ENCODE measurements at places on chromosomes 13 and 19.
A peak's percentile ranks its signal among the peaks of the same experiment; 100 is the strongest.

GRCh38 chr19:48806518-48806817 is 4.4 kb downstream of the BCAT2 start:
- no peak for DNase-seq

- no peak for DNase-seq
Measured at GRCh38 chr19:40147338-40147692, 43.9 kb upstream of the MAP3K10 start.

DNA sequence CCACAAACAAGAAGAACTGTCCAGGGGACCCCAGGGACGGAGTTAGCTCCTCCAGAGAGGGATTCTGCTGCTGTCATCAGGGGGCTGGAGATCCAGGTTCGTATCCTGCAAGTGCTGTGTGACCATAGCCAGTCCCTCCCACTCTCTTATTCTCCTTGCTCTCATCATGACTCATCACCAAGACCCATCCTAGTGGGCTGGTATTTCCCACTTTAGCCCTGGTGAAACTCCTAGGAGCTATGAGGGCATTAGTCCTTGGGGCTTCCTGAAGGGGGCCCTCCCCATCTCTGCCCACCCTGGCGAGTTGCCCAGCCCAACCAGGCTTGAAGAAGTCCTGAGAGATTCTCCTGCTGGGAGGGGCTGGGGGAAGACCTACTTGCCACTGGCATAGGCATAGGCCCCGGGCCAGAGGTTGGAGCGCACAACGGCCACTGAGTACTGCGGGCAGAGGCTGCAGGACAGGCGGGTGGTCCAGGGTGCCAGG is 7.5 kb upstream of the DMWD start:
- no peak for DNase-seq

DNA sequence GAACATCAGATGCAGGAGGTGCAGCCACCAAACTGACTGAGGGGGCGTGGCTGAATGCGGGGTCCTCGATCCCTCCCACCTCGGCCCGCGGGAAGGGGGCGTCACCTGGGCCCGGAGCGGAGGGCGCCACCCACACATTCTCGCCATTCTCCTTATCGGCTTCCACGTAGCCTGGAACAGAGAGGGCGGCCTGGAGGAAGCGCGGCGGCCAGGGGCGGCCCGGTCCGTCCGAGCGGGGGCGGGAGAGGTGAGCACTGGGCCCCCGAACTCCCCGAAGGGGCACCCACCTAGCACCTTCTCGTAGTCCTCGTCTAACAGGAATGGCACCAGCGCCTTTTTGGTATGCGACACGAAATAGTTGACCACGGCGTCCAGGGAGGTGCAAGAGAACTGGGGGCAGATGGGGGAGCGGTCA is 11.8 kb downstream of the STAP2 start:
- DNase-seq, result no peak

GRCh38 chr19:54133957-54134590 is 3.5 kb upstream of the CNOT3 start:
- no peak for DNase-seq

DNA sequence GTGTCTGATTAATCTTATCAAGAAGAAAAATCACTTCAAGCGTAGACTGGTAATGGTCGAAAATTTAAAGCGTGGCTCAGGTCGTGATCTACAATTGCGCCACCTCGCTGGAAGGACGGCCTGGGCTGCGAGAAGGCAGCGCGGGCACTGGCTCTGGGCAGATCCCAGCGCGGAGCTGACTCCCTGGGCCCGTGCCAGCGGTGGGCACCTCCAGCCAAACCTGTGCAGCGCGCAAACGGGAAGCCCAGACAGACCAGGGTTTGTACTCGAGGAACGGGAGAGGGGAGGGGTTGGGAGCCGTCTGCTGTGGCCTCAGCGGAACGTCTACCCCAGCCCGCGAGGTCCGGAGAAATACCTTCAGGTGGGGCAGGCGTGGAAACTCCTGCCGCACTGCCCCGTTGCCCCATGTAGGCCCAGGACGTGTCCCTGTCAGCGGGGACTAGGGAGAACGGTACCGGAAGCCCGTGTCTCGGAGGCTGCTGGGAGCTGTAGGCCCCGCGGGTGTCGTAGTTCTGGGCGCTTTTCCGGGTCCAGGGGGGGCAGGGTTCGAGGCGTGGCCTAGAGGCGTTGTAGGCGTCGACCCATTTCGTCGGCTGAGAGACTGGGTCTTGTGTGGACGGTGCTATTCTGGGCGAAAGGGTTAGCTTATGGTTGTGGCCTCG is 21.1 kb downstream of the ZNF274 start:
- DNase-seq, result no peak

- DNase-seq, result no peak
Measured at GRCh38 chr13:46565808-46566750, 13.1 kb downstream of the LRCH1 start.

DNA sequence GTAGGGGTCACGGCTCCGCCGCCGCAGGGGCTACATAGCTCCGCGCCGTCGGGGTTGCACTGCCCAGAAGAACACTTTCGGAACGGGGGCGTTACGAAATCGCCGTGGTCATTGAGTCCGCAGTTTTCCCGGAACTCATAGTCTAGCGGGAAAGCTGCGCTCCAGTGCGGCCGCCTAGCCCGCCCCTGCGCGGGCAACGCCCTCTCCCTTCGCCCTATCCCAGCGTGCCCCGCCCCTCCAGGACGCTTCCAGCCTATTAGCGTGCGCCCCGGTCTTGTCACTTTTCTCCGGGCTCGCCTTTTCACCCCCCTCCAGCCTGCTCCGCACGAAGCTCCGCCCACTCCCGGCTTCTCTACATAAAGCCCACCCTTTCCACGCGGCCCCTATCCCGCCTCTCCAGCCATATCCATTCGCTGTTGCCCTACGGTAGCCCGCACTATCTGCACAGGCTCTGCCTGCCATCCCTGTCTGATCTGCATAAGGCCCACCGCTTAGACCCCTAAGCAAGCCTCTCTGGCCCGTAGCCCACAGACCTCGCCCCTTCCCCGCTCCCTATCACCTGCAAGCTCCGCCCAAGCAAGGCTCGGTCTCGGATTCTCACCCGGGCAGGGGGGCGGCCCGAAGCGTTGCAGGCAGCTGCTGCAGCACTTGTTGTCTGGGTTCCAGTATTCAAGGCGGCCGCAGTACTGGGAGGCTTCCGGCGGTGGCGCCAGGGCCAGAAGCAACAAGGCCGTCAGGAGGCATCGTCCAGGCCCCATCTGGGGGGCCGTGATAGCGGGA is 1.6 kb downstream of the IGFLR1 start:
- peak; percentile 98 for DNase-seq

DNA sequence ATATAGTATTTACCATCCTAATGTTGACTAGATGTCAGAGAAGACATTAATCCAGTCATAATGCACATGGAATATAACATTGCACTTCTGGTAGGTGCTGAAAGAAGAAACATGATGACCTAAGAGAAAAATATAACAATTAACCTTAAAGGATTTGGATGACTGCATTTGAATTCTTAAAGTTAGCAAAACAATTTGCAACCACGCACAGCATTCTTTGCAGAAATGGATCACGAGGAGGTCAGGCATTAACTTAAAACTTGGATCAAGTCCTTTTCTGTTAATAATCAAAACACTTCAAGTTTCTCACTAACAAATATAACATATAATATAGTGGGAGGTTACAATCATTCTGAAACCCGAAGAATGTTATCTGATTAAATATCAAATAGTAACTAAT is 525.0 kb upstream of the SLITRK6 start:
- no peak for DNase-seq

- DNase-seq, result no peak
Measured at GRCh38 chr19:5025027-5025426, 56.1 kb downstream of the KDM4B start.

- no peak for DNase-seq
Measured at GRCh38 chr13:51331354-51331861, 8.1 kb upstream of the SERPINE3 start.

GRCh38 chr13:46182491-46182877 is 507 bp upstream of the LCP1 start:
- no peak for DNase-seq

DNA sequence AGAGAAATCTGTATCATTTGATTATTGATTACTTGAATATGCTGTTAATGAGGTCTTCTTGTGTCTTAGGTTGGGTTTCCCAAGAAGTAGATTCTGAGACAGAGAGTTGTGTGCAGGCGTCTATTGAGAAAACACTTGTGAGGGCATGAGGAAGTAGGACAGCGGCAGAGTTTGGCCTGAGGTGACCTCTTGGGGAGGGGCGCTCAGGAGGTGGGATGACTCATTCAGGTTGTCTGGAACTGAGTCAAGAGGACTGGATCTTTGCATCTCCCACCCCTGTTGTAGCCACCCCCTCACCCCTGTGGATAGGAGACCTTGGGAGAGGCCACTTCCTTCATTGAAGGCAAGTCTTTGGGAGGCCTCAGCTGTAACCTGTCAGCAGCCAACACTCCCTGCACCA is 35.2 kb upstream of the WDFY2 start:
- no peak for DNase-seq

- DNase-seq, result no peak
Measured at GRCh38 chr13:111527614-111528229, 207.3 kb downstream of the TEX29 start.

DNA sequence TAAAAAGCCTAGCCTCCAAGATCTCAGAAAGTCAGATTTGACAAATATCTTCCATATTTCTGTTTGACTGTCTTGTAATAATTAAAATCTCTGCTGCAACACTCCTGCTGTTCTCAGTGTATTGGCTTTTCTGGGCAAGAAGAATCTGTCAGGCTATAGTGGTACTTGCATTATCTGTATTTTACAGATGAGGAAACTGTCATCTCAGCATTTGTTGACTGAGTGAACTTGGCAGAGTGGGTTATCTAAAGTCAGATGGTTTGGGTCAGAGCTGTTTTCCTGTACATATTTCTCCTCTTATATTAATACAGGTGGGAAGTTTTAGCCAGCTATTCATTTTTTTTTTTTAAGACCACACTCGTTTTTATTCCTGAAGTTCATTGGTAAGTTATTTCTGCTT is 1378.2 kb upstream of the PCDH20 start:
- DNase-seq, result no peak

DNA sequence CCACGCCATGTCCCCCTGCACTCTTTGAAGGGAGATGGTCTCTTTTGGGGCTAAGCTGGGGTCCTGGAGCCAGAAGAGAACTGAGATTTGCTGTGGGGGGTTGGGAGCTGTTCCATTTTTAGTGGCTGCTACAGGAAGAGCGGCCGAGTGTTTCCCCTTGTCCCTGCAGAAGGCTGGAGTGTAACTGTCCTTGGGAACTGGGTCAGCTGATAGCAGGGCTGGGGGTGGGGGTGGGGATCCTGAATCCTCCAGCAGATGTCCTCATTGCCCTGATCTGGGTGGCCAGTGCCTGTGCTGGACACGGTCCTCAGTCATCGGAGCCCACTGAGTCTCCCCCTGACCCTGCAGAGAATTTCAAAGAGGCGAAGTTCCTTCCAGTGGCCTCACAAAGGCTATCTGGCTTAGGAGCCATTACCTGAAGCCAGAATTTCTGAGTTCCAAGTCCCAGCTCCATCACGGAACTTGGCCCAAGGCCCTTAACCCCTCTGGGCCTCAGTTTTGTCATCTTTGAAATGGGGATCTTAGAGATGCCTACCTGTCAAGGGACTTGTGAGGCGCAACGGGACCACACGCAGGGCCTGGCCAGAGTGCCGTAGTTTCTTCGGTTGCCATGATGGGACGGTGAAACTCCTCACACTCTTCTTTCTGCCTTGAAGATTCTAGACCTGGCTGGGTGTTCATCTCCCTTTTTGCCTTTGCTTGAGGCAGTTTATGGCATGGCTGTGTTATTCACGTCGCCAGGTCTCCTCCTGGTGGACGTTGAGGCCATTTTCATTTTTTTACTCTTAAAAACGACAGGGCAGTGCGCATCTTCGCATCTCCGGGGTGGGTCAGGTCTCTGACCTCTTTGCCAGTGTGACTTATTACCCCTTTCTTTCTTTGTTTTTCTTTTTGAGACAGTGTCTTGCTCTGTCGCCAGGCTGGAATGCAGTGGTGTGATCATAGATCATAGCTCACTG is 51.9 kb downstream of the DNM2 start:
- DNase-seq, result no peak

- DNase-seq, result no peak
Measured at GRCh38 chr13:110468986-110469495, 92.5 kb downstream of the RAB20 start.

- no peak for DNase-seq
Measured at GRCh38 chr13:88649855-88650254, 978.7 kb downstream of the SLITRK5 start.

DNA sequence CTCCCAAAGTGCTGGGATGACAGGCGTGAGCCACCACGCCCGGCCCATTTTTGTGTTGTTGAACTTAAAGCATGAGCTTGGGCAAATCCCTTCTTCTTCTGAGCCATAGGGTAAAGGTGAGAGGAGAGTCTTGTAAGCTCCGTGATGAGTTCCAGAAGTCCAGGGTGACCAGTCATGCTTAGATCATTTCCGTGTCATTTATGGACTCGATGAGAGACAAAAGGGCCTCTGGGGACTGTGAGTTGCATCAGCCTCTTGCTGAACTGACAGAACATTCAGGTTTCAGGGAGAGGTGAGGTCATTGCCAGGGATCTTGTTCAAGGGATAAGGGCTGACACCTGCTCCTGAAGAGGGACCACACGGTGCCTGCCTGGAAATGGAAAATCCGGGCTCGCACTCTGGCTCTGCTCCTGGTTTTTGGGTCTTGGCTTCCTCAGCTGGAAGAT is 53.6 kb downstream of the GADD45B start:
- no peak for DNase-seq

DNA sequence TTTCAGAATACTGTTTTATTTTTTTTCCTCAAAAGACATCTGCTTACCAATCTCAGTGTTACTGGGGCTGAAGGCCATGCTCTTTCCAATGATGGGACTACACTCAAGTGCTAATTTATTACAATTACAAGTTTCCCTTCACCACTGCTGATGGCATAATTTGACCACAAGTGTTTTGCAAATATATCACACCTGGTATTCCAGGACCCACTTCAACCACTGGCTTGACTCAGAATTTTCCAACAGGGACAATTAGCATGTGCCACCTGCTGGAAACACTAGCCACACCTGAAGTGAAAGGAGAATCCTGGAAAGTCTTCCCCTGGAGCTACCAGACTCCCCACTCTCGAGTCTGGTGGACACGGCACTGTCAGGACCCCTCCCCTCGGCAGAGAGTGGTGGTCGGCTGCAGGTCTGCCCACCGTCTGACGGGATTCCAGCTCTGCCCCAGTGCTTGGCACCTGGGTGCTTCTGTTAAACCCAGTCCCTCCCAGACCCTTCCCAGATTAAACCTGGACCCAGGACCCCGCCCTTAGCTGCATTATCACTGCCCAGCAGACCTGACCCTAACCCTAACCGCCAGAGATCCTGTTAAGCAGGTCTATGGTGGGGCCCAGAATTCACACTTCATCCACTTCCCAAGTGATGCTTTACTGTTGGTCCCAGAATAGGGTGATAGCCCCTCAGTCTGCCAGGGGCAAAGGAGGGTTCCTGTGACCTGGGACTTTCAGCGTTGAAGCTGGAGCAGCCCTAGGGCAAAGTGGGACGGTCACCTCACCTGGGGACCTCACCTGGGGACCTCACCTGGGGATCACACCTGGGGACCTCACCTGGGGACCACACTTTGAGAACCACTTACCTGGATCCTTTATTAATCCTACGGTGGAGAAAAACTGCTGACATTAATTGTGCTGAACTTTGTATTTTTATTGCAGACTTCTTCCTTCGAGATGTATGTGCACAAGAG is 17.6 kb upstream of the RASA3 start:
- DNase-seq, result no peak

All from NCI-H1694 (cell line).